Sigmoid colon (tissue), 7 donors: ENCODE measurements at places on chromosomes 5 and 9. TPM values are rescaled to one million over a fixed set of nuclear protein-coding genes. Genes with fewer than 3 reads are reported as not detected.

GRIN1 gene
- total RNA-seq = 0.16 TPM

SPINK1 gene
- total RNA-seq = not detected

SMIM3 gene
- 46.7 TPM for total RNA-seq

CCNI2 gene
- 1.4 TPM for total RNA-seq

MAST4 gene
- 19.3 TPM for total RNA-seq

FAM221B gene
- total RNA-seq = not detected

REEP2 gene
- total RNA-seq = 7.7 TPM
